ENCODE measurements at places on chromosomes 2 and 18.

DNA sequence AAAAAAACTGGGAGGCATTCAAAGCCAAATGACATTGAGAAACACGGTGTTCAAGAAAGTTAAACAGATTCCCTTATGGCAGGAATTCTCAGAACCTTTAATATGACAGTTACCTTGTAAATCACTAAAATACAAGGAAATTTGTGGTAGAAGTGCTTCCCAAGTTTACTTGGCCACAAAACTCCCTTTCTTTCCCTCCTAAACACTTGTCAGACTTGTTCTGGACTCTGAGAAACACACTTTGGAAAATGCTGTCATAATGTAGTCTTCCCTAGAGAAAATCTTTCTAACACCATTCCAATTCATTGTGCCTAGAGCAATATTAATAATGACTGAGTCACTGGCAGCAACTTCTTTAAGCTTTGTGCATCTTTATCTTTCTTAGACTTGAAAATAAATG lies 140.4 kb downstream of the ANKRD44 start:
- DNase-seq = no peak

DNA sequence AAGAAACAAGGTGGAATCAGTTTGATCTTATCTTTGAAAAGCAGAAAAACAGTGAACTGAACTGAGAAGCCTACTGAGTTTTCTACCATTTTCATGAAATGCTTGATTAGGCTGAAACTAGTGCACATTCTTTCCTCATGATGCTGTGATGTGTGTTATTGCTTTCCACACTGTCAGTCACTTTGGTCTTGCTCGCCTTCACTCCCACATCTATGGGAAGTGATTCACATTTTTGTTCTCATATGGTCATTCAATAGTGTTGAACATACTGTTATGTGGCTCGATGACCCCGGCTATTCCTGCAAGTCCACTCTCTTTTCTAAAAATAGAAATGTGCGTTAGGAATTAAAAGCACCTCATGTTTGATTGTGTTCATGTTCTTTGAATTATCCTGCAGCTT lies 129.7 kb downstream of the TGIF1 start:
- DNase-seq = no peak

GRCh38 chr2:169328785-169329184 lies 33.5 kb downstream of the LRP2 start:
- DNase-seq = no peak

- DNase-seq = no peak
Measured at GRCh38 chr2:45275242-45275805, 266.1 kb upstream of the SIX2 start.

GRCh38 chr2:18156002-18156401 lies 277.5 kb downstream of the KCNS3 start:
- DNase-seq = no peak

- DNase-seq = peak; percentile 67
Measured at GRCh38 chr2:43000242-43001054, 208.1 kb upstream of the HAAO start.

DNA sequence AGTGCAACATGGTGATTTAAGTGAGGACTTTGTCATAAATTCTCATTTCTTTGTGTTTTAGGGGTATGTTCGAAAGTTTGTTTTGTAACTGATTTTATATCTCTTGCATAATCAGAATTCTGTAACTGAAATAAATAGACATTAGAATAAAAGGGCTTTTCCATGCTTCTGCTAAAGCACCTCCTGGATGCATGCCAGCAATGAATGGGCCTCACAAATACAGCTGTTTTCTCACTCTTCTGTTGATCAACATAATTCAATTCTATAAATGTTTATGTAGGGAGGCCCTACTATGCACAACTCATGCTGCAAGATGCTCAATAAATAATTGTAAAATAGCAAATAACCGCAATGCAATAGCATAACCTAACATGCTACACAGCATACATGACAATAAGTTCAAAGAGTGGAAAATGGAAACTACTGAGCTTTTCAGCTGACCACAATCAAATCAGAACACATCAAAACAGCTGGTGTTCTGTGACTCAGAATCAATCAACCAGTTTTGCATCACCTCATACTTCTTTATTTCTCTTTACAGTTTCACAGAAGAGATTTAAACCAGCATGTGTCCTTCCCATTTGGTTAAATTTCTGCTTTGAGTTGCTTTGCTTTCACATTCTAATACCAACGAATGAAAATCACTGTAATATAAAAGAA lies 11.0 kb downstream of the CDH7 start:
- DNase-seq = no peak

GRCh38 chr2:58425368-58425767 lies 184.2 kb upstream of the FANCL start:
- DNase-seq = no peak

DNA sequence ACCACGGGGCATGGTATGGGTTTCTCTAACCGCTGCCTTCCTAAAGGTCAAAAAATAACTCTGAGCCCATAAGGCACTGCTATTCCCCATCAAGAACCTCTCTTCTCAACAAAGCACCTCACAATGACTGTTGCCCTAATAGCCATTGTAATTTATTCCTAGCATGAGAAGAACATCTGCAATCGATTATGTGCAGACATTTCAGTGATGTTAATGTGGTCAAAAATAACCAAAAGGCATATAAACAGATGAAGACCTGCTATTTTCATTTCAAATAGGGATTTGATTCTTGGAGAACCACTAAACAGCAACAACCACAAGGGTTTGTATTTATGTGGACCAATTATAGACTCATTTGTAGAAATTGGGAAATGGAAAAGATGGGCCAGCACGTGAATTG lies 356.6 kb downstream of the FBXO15 start:
- DNase-seq = no peak

GRCh38 chr2:199955339-199956061 lies at the start of the genes MAIP1 and TYW5:
Gene MAIP1, plus strand, starts transcription at chr2:199955582. Its CDS starts 217 bp downstream, at chr2:199955799.
Gene TYW5, minus strand, starts transcription at chr2:199955491. Its CDS starts 21 bp downstream, at chr2:199955470.
- peak; percentile 93 for DNase-seq

GRCh38 chr2:143255899-143256298 lies 126.7 kb downstream of the ARHGAP15 start:
- DNase-seq = no peak

DNA sequence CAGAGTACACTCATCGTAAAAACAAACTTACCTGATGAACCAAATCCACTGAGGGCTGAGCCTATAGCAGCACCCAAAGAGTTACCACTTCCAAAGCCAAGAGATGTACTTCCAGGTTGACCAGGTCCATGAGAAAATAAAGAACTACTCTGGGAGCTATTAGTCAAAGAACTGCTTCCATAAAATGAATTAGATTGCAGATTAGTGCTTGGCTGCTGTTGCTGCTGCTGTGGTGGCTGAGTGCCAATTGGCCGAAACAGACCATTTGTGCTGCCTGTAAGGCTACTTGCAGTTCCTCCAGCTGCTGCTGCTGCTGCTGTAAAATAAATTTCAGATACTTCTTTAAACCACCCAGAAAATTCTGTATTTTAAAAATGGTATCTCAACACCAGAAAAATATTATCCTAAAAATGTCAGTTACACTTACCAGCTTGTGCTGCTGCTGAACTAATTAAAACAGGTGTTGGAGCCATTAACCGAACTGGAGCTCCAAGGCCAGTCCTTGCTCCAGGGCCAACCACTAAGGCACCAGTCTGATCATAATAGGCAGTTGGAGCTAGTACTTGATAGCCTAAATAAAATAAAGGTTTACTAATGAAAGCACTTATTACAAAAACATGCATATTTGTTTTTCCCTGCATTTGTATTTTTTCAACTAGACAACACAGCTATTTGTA lies 58.1 kb upstream of the SDC1 start:
- no peak for DNase-seq

GRCh38 chr18:25743646-25744151 lies 346.7 kb downstream of the SS18 start:
- DNase-seq = no peak

- no peak for DNase-seq
Measured at GRCh38 chr2:11995456-11995855, 249.0 kb downstream of the LPIN1 start.

DNA sequence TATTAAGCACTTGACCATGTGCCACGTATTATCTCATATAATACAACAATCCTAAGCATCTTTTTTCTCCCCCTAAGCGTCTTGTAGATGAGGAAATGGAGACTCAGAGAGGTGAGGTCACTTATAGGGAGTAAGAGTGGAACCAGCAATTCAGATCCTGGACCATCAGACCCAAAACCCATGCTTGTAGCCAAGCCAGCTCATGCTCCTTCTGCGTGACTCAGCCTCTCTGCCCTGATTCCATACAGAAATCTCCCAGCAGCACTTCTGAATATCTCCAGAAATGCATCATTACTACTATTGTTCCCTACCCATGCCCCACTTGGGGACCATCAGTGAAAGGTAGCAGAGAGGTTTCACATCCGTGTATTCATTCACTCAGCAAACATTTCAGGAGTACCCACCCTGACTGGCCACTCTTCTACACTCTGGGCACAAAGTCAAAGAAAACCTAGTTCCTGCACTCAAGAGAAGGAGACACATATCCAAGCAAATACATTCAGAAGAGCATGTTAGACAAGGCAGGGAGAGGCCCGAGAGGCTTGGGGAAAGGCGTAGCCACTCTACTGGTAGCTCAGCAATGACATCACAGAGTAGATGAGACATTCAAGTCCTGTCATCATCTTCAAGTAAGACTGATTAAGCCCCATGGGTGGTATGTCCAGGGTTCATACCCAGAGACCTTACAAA lies 141.9 kb downstream of the MTCL1 start:
- no peak for DNase-seq

- DNase-seq = peak; percentile 69
Measured at GRCh38 chr2:233075141-233075965, 15.2 kb downstream of the INPP5D start.

DNA sequence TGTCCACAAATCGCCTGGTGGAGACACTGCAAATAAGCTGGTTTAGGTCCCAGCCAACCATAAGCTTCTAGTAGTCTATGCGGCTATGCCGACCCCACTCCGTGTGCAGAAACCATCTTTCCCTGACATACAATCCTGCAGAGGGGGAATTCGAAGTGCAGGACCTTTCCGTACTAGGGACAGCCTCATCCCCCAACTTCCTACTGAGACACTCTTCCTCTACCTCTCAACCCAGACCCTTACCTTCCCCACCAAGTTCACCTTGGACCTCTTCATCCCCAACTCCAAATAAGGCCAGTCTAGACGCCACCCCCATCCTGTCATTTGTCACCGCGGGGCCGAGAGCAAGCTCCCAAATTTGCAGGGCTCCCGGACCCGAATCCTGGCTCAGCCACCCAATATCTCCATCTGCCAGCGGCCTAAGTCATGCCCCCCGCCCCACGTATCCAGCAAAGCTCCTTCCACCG lies 496 bp downstream of the SUCLG1 start:
- DNase-seq = no peak

DNA sequence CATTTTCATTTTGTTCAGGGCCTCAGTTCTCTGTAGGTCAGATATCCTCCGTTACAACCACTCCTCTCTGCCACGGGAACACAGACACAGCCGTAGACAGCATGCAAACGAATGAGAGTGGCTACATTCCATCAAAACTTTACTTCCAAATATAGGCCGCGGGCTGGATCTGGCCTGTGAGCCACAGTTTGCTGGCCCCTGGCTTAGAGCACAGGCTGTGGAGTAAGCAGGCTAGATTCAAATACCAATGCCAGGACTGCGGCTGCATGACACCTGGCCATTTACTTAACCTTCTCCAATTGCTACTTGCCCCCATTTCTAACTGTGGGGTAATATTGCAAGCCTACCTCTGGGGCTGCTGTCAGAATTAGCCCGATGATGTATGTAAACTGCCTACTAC lies 325.8 kb upstream of the POU3F3 start:
- DNase-seq = no peak

DNA sequence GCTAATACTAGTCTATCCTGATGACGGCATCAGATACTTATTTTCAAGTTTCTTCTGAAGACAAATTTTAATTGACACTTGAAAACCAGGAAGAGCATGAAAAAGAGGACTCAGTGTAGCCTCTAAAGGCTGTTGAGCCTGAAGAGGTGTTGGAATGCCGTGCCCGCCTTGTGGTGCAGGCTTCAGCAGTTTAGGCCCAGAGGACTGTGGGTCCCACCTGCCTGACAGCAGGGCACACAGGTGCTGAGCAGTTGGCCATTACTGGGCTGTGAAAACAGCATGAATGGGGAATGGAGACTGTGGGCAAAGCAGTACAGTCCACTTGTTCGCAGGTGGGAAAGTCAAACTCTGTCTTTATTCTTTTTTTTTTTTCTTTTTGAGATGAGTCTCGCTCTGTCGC lies 49.8 kb upstream of the THOC1 start:
- DNase-seq = no peak

GRCh38 chr2:235936493-235936892 lies 231.7 kb downstream of the GBX2 start:
- DNase-seq = peak; percentile 43

- DNase-seq = no peak
Measured at GRCh38 chr2:134408791-134409190, 154.9 kb downstream of the MGAT5 start.

GRCh38 chr2:42087857-42088195 lies 40.0 kb downstream of the PKDCC start:
- DNase-seq = no peak

DNA sequence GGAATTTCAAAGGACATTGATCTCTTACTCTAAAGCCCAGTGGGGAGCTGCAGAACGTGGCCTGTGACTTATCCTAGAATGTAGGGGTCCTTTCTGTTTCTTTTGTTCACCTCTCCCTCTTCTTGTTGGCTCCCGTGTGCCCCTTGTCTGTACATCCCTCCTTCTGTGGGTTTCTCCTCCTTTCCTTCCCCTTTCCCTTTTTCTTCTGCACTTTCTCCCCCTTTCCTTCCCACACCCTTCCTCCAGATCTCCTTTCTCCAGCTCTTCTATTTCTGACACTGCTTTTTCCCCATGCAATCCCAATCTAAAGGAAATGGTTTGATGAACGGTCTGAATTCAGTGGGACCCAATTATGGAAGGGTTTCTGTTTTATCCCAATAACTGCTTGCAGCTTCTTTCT lies 35.5 kb upstream of the MAPRE3 start:
- no peak for DNase-seq

DNA sequence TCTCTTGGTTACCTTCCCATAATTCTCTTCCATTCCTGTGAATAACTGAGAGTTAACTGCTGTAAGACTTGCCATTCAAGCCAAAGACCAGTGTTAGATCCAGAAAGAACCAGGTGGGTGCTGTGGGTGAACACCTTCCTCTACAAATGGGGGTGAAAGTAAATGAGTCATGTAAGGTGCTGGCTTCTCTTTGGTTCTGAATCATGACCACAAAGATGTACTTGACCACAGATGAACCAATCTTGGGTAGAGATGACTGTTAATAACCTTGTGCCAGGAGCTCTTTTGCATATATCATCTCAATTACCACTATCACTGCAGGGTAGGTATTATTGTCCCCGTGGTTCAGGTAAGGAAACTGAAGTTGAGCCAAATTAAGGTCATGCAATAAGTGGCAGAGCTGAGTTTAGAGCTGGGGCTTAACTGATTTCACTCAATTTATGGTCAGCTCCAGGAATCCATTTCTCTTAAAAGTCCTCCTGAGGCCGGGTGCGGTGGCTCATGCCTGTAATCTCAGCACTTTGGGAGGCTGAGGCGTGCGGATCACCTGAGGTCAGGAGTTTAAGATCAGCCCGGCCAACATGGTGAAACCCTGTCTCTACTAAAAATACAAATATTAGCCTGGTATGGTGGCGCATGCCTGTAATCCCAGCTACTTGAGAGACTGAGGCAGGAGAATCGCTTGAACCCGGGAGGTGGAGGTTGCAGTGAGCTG lies 244.9 kb upstream of the CXCR4 start:
- DNase-seq = no peak

Data from mesenteric fat pad (tissue), 1 donor.